AG04449 (cell line): ENCODE measurements at places on chromosomes 12 and 14.

DNA sequence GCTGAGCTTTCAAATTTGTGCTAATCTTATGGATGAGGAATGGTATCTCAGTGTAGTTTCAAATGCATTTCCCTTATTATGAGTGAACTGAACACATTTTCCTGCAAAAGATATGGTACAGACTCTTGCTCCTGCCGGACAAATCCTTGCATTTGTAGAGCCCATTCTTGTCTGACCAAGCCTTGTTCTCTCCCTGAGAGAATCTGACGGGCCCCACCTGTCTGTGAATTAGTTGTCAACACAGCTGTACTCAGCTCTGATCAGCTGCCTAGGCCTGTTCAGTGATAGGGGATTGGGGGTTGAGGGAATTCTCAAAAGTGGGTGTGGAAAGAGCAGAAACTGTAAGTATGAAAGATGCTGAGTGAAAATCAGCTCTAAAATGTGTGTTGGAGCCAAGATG lies 42.8 kb upstream of the SCN8A start:
- no peak for DNase-seq

GRCh38 chr12:26044007-26044394 lies 80.8 kb downstream of the BHLHE41 start:
- no peak for DNase-seq

DNA sequence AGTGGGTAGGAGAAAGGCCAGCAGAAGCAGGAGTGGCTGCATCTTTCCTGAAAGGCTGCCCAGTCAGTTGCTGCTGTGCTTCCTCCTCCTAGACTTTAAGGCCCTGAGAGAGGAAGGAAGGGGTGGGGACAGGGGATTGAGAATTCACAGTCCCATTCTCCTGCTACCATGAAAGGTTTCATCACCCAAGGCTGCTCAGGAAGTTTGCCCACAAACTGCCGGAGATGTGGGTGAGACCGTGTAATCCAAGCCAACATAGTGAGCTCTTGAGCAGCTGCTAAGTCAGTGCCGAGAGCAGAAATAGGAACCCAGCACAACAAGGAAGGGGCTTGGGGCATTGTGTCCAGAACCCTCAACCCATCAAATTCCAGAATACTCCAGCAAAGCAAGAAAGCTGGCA lies at the start of gene CTSG:
Gene CTSG, minus strand, starts transcription at position 69 of the 400 bp plus-strand sequence. Its CDS starts 27 bp downstream, at position 42.
- DNase-seq, result no peak

- DNase-seq, result no peak
Measured at GRCh38 chr14:106294324-106294723, 767.9 kb downstream of the TMEM121 start.

DNA sequence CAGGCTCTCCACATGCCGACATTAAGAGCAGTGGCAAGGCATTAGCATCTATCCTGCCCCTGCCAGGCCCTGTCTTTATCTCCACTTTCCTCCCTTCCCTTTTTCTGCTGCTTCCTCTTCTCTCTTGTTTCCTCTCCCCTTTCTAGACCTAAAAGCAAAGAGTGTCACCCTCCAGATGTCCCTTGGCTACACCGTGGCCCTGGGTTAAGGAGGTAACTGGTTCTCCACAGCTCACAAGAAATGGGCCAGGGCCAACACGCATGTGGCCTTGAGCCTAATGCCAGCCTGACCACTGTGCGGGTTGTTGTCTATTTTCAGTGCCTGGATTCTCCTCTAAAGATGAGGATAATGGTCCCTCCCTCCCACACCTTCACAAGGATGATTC lies 41.7 kb upstream of the DDX11 start:
- no peak for DNase-seq

GRCh38 chr12:89059721-89060541 lies 292.4 kb downstream of the DUSP6 start:
- DNase-seq, result no peak

DNA sequence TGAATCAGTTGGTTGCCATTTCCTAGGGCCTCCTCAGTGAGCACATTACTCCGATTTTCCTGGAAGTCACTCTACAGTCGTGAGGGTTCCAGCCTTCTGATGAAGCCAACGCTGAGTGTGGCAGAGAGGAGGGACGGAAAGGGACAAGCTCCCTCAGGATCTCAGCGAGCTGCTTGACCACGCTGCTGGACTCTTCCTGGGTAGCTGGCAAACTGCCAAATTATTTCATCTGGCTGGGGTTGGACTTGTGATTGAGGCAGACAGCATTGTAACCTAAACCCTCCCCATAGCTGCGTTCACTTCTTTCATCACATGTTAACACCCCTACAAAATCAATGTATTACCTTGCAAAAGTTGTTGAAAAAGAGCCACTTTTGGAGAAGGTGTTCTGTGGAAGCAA lies 69.6 kb upstream of the CHST11 start:
- DNase-seq, result no peak

- no peak for DNase-seq
Measured at GRCh38 chr14:36515896-36516718, 3.9 kb downstream of the NKX2-1 start.

DNA sequence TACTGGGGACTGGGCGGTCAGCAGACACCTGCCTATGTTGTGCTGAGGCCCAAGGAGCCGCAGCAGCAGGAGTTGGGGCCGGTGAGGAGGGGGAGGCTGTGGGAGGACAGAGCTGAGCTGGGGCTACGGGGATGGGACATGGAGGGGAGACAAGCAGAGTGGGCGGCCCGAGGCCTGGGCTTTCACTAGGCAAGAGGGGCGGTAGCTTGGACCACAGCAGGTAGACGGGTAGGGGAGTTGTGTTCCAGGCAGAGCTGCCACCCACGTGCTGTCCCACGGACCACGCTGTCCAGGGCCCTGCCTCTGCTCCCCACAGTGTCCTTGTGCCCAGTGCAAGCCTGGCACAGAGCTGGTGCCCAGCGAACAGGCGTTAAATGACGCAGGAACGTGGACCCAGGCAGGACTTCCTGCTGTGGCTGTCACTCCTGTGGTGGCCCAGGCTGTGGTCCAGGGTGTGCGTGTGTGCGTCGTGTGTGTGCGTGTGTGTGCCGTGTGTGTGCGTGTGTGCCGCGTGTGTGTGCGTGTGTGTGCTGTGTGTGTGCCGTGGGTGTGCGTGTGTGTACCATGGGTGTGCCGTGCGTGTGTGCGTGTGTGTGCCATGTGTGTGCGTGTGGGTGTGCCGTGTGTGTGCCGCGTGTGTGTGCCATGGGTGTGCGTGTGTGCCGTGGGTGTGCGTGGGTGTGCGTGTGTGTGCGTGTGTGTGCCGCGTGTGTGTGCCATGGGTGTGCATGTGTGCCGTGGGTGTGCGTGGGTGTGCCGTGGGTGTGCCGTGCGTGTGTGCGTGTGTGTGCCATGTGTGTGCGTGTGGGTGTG lies 6.8 kb downstream of the CEP170B start:
- DNase-seq, result no peak

DNA sequence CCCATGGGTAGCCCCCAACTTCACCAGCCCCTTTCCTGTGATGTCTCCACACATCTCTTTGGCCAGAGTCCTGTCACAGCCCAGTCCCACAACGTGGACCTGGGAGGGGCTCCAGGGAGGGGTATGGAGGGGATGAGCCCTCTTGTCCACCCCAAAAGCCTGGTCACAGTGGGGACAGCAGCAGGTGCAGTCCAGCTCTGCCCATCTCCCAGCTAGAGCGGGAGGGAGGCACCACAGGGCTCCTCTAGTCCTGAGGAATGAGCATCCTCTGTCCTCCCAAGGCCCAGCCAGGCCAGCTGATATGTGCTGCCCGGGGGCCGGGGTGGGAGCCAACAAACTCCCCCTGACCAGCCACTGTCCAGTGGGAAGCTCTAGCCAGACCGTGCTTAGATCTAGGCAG lies 43.5 kb upstream of the EIF5 start:
- DNase-seq, result no peak

DNA sequence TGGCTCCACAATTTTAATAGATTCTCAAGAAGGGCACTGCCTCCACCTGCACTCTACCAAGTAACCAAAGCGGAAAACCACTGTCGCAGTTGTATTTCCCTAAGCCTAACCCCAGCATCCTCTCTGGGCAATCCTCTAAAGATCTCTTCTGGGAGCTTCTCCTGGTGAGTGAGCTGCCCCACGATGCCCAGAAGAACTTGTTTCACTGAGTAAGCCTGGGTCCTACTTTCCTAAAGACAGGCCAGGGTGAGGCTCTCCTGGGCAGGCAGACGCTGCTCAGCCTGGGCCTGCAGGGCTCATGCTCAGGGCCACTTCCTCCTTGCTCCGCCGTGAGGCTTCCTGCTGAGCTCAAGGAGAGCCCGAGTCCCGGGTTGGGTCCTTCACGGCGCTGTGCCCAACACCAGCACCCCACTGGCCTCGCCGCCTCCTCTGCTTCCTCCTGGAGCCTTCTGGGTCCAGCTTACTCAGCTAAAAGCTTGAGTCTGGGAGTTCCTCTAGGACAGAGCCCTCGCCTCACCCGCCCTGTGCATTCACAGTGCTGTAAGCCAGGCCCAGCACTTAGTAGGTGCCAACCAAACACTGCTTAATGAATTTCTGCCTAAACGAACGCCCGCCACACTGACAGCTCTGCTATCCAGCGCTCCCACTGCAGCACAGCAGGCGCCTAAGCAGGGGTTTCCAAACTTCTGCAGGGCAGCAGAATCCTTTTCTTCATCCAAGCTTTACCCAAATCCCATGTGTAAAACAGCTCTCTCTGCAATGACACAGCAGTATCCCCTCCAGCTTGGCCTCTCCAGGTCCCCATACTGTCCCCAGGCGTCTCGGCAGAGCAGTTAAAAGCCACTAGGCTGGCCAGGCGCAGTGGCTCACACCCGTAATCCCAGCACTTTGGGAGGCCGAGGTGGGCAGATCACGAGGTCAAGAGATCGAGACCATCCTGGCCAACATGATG lies 5.7 kb downstream of the RAB35 start:
- no peak for DNase-seq

DNA sequence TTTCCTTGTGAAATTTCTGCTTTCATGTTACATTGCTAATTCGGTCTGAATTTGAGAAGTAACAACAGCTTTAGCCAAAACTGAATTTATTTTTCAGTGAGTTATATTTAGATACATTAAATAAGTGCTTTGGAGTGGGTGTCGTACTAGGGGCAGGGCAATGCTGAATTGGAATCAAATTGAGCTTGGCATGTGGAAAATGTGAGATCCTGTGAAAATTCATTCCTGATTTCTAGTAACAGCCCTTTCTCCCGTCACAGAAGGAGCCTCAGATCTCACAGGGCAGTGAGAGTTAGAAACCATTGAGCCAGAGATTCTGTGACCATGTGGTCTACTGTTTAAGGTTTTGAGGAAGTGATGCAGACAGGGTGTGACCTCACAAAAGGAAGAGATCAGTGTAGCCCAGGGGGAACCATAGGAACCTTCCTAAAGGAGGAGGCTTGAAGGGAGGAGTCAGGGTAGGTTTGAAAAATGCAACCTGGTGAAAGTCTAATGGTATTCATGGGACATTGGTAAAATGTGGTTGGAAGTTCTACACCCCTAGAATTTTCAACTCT lies 1136.8 kb downstream of the AACS start:
- no peak for DNase-seq

GRCh38 chr12:1911598-1912575 lies 6.6 kb downstream of the CACNA2D4 start:
- DNase-seq, result no peak

- DNase-seq, result no peak
Measured at GRCh38 chr14:33527023-33527634, 423.7 kb downstream of the EGLN3 start.

DNA sequence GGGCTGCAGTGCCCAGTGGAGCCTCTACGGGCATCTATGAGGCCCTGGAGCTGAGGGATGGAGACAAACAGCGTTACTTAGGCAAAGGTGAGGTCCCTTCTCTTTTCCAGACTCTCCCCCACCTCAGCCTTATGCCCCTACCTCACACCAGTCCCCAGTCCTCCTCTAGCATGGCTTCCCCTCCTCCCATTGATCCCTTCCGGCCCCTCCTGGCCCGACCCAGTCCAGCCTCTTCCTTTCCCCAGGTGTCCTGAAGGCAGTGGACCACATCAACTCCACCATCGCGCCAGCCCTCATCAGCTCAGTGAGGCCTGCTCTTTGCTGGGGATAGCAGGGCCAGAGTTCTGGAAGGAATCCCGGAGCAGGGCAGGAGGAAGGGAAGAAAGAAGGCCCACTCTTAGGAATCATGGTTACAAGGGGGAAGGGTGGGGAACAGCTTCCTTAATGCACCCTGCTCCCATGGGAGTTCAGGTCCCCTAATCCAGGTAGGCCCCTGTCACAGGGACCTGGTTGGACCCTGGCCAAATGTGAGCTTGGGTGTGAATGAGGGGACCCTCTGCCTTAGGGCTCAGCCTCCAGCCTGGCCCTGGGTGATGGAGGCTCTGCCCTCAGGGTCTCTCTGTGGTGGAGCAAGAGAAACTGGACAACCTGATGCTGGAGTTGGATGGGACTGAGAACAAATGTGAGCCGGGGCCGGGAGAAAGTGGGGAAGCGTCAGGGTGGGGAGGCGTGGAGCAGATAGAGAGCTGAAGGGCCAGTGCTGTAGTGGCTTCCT lies 2.2 kb downstream of the ENO2 start:
- no peak for DNase-seq

GRCh38 chr12:26017484-26018211 lies 59.2 kb downstream of the RASSF8 start:
- DNase-seq, result no peak

DNA sequence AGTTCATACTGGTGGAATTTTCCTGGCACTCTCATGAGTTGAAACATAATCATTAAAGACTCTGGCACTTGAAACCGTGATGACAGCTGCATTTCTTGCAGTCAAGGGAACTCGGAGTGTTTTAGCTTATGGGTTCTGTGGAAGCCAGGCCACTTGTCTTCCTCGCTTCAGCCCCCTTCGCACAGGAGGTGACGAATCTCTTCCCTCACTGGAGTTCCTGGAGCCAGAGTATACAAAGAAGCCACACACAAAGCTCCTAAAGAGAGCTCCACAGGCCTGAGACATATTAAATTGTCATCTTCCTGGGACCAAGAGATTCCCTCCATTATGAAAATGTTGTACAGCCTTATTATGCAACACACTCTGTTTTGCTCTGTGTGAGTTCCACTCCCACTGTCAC lies 964.1 kb downstream of the TMEM121 start:
- no peak for DNase-seq

GRCh38 chr14:39592116-39592789 lies 160.0 kb upstream of the FBXO33 start:
- DNase-seq, result no peak
